ENCODE measurements at places on chromosomes 1 and 21.

GRCh38 chr21:38759413-38759812 lies 46.3 kb upstream of the ETS2 start:
- no peak for DNase-seq

DNA sequence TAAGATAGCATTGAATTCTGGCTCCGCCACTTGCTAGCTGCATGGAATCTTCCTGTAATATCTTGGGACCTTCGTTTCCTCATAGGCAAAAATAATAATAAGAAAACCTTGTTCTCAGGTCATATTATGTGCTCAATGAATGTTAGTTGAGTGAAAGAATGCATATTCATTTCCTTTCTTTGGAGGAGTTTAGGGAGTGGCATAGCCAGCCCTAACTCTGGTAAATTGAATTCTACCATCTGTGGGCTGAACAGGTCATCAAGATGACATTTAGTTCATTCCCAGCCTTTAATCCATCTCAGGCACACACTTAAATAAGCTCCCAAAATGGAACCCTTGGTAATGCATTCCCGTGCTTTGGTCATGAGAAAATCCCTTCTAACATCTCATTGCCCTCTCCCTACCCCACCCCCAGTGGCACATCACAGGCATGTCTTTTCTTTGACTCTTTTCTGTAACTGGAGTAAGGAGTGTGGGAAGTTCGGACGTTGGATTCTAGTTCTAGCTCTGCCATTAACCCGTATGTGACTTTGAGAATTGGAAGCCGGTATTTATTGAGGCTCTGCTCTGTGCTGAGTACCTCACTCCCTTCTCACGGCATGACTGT lies 13.2 kb upstream of the MYOG start:
- DNase-seq: no peak

DNA sequence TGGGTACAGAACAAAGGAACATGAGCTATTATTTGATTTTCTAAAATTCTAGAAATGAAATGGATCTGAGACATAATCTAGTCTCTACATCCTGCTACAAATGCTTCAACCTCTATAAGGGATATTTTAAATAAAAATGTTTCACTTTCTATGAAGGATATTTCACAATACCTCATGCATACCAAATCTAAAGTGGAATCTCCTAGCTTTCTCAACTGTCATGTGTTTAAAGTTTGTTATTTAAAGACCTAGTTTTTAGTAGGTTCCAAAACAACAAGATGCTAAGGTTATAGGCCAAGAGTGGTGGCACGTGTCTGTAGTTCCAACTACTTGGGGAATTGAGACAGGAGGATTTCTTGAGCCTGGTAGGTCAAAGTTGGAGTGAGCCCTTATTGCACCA lies 47.6 kb downstream of the KDM5B start:
- DNase-seq: no peak

- DNase-seq: no peak
Measured at GRCh38 chr1:6144175-6144574, 35.9 kb downstream of the CHD5 start.

Data from Kasumi-1 (cell line).